NCI-H510A treated with DMSO at 0.1 percent for 48 hours (cell line): ENCODE measurements at places on chromosomes 3 and 15.

DNA sequence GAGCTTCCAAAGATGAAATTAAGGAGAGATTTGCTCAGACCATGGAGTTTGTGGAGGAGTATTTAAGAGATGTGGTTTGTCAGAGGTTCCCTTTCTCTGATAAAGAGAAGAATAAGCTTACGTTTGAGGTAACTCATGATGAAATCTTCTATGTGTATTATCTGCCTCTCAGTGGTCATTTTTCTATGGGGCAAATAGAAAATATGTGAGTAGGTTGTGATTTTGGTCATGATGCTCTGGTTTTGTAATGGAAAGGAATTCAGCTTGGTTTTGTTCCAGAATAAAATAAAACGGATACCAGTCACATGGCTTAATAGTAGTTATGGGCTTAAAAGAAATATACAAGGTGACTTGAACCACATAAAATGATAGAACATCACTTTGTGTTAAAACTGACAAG, 181.1 kb downstream of the ITPR1 start:
- no peak for DNase-seq

DNA sequence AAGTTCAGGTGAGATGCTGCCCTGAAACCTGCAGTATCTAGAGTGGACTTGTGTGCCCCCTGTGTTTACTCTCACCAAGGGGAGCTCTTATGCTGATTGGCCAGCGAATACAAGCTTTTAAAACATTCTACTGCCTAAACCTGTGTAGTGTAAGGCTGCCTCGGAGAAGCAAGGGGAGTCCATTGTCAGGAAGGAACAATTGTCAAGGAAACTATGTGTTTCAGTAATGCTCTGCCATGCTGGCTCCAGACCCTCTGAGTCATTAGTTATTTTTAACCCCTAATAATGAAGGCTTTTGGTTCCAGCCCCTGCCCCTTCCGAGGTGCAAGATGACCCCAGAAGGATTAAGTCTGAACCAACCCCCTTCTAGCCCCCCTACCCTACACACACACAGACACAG, 66.1 kb upstream of the CHMP2B start:
- no peak for DNase-seq

- DNase-seq: no peak
Observed at GRCh38 chr3:143535994-143536784, 312.1 kb downstream of the SLC9A9 start.

GRCh38 chr3:128709506-128710210, 16.3 kb upstream of the RAB7A start:
- no peak for DNase-seq

- DNase-seq: no peak
Observed at GRCh38 chr3:34374521-34374920, 576.1 kb downstream of the PDCD6IP start.

DNA sequence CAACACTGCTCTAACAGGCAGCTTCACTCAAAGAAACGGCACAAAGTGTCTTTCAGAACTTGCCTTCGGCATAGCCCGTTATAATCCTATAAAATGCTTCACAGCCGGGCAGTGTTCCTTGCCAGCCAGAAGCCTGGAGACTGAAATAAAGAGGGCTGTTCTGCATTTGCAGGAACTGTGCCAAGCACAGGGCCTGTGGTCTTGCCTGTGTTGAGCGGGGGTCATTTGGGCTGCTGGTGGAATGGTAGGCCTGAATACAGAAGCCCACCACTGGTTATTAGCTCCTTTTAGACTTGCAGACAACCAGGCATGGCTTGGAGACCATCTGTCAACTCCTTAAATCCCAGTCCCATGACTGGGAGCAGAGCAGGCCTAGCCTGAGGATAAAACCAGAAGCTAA, 4.7 kb upstream of the ARHGEF3 start:
- DNase-seq: no peak

DNA sequence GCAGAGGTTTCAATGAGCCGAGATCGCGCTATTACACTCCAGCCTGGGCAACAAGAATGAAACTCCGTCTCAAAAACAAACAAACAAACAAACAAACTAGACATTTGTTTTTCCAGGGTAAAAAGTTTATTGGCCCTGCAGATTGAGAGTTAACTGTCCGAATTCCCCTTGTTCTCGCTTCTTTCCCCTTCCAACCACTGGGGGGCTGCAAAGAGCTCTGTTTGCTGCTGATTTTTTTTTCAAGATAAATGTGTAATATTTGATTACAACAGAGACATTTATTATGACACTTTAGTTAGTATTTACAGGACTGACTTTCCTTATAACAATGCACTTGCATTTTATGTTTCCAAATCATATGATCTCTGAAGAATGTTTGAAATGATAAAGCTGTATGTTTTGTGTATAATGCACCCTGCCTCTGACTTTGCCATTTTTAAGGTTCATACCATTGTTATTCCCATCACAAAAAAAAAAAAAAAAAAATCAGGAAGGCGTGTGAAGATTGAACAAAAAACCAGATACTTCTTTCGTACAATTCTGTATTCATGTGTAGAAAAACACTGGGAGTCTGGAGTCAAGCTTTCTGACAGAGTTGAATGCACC, 2.8 kb downstream of the CLSTN2 start:
- DNase-seq: peak; percentile 10

GRCh38 chr3:39208463-39209055, 16.2 kb upstream of the XIRP1 start:
- DNase-seq: peak; percentile 57

DNA sequence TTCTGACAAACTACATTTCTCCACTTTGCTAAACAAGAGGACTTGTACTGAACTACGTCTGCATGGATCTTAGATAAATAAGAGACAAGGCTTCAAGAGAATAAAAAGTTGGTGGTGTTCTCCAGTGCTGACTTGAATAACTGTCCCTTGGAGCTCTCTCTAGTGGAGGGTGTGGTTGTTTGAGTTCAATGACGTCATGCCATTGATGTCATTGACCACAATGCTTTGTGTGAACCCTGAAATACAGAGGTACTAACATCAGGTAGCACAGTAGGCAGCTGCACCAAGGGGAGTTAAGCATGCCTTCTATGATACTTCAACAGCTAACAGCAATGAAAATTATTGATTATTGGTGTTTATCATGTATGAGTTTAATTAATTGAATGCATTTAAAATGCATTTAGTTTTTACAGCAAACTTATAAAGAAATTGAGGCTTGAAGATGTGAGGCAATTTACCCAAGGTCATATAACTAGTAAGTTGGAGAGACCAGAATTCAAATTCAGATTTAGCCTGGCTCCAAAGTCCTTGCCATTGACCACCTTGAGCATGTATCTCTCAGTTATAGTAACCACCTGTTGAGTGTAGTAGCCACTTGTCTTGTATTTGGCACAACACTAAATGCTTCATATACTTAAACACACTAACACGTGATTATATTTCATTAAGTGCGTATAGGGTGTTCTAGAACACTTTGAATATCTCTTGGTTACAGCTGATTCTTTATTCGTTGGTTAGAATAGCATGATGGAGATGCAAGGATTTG, 126.0 kb upstream of the ANKRD28 start:
- DNase-seq: no peak

DNA sequence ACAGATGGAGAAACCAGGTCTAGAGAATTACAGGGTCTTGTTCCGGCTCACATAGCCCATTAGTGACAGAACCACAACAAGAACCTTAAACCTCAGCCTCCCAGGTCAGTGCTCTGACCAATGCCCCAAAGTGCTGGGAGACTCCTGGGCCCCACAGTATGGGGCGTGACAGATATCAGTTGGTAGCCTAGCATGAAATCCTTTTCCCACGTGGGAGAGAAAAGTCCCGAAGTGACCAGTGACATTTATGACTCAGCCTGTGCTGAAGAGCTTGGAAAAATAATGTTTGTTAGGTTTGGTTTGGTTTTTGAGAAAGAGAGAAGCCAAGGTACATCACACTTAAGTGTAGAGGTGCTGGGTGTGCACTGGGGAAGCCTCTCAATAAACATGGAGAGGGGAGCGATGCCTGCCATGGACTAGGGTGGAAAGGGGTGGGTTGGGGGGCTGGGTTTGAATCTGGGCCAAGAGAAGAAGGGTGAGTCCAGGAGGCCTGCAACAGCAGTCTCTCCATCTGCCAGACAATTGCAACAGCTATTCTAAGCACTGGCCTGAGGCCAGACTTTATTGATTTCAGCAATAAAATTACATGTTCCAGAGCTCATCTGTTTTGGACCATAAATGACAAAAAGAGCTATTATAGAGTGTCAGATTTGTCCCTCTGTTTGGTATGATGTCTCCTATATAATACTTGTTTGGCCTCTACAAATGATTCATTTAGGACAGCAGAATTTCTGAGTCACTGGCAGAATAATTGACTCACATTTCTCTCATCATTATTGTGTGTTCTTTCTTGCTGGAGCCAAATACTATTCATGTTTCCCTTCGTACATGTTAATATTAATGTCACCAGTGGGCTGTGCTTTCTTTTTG, 43.4 kb downstream of the C2CD4A start:
- DNase-seq: no peak

DNA sequence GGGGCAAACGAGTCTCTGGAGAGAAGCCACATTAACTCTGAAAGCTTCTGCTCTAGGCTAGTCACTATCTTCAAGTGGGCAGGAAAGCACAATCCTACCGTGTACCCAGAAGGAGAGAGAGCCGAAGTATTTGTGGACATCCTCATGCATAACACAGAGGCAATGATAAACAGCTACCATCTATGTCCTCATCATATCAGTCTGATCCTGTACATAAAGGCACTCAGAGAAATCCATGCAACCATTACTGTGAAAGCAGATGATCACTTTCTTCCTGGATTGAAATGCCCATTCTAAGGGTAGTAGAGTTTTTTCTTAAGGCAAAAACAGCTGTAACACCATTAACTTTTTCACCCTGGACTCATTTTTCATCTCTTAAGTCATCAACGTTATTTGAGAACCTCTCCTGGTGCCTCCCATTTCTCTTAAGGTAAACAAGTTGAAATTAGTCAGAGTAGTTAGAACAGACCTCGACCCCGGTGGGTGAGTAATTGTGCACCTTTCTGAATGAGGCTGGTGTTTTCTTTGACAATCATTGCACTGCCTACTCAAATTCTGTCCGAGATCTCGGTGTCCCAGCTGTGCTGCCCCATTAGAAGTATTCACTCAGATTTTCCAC, 327.4 kb downstream of the SHQ1 start:
- DNase-seq: no peak

DNA sequence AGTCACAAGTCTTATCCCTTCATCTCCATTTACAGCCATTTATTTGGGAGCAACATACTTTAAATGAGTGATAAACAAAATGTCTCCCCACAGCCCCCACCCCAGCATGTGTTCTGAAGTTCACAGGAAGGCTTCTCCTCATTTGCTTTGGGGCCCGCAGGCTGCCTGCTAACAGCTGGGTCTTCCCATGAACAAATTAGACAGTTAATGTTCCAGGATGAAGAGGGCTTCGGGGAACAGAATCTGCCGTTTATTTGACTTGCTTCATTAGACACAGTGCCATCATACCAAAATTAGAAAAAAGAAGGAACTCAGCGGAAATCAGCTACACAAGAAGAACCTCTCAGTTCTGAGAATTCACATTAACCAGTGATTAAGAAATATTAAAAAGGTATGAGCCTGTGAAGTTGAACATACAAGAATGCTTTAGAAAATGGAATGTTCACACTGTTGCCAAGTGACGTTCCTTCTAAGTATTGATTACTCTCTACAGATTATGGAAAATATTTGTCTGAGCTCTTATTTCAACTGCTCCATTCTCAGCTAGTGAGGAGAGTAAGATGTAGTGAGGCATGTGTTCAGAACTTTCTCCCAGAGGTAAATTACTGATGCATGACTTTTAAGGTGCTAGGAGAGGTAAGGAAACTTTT, 107.5 kb upstream of the THBS1 start:
- no peak for DNase-seq

DNA sequence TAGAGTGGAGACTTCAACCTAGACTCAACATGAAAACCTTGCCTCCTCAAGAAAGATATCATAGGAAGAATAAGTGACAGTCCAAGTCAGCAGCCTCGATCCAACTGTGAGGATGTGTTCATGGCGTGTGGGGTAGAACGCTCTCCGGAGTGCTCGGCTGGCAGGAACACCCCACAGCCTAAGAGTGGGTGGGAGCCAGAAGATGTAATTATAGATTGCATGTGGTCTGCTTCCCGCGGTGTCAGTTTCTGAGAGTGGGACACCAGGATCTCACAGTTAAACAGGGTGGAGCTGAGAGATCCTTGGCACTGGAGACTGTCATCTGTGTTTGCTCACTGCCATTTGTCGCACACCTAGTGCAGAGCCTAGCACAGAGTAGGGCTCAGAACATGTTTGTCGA, 158.0 kb downstream of the CTNNB1 start:
- DNase-seq: no peak

- DNase-seq: peak; percentile 25
Observed at GRCh38 chr3:71428841-71429596, 154.5 kb downstream of the FOXP1 start.

DNA sequence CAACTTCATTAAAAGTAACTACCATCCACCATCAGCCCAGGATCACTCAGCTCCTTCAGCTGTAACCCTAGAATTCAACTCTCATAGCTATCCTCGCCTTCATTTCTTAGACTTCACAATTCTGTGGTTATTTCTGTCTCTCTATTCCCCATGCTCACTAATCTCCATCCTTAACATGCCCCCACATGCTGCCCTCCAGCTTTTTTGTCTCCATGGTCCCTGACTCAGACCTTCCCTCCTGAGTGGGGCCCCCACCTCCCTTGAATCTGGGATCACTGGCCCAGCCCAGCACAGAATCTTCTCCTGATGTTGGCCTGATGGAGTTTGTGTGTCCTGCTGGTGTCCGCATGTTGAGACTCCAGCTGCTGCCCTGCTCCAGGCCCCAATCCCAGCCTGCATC, 41.7 kb downstream of the CHST14 start:
- no peak for DNase-seq

GRCh38 chr3:83224101-83224868, 1462.8 kb upstream of the GBE1 start:
- no peak for DNase-seq

DNA sequence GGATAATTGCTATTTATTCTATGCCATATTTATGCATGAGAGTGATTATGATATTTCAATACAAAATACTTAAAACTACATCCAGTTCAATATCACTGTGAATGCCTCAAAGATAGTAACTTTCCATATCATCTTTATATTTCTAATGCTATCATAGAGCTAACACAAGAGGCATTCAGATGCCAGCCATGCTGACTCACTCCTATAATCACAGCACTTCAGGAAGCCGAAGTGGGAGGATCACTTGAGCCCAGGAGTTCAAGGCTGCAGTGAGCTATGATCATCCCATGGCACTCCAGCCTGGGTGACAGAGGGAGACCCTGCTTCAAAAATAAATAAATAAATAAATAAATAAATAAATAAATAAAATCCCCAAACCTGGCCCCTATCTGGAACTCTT, 498.7 kb downstream of the EPHA3 start:
- no peak for DNase-seq

- DNase-seq: peak; percentile 31
Observed at GRCh38 chr3:132071043-132071442, 36.2 kb upstream of the CPNE4 start.

- DNase-seq: no peak
Observed at GRCh38 chr3:81484520-81484919, 276.9 kb downstream of the GBE1 start.
